Activated CD4-positive, CD25-positive, alpha-beta regulatory T cell treated with anti-CD3 and anti-CD28 coated beads, Interleukin-2, amount 50 U/mL, for 24 hours (primary cell): ENCODE measurements at places on chromosomes 1 and 21.

GRCh38 chr1:160413716-160414115, 13.4 kb downstream of the VANGL2 start:
- ATAC-seq = no peak

DNA sequence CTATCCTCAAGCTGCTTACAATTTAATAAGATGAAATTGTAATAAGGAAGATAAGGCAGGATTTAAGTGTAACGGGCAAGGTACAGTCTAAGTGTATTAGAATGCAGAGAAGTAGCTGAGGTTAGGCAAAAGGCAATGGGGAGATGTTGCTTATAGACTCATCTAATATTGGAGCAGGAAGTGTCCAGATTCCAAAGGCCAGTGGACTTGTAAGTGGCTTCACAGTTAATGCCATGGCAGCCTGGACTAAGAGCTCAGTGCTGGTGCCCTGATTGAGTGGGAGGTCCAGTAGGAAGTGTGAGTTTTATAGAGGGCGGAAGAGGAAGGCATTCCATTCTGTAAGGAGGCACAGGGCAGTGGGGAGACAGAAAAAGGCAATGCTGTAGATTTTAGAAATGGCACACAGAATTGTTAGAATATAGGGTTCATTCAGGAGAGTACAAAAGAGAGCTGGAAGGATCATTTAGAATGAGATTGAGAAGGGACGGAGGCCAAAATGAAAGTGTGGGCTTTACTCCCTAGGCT, 12.6 kb downstream of the MAP3K21 start:
- ATAC-seq = no peak

DNA sequence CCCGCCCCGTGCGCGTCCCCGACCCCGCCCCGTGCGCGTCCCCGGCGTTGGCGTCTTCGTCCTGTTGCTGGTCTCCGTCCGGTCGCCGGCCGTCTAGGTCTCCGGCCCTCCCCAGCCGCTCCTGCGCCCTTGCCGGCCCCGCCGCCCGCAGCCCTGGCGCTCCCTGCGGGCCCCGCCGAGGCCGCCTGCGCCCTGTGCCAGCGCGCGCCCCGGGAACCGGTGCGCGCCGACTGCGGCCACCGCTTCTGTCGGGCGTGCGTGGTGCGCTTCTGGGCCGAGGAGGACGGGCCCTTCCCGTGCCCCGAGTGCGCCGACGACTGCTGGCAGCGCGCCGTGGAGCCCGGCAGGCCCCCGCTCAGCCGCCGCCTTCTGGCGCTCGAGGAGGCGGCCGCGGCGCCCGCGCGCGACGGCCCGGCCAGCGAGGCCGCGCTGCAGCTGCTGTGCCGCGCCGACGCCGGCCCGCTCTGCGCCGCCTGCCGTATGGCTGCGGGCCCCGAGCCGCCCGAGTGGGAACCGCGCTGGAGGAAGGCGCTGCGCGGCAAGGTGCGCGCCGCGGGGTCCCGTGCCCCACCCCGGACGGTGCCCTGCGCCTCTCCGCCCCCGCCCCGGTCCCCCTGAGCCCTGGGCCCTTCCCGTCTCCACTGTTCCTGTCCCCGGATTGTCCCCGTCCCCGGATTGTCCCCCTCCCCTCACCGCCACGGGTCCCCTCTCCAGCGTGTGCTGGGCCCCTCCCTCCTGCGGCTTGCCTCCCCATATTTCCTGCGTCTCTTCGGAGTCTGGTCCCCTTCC, at the start of gene RNF187:
TSS of gene RNF187 (plus strand) at position 47 of the 789 bp plus-strand sequence.
- ATAC-seq = peak; percentile 37

DNA sequence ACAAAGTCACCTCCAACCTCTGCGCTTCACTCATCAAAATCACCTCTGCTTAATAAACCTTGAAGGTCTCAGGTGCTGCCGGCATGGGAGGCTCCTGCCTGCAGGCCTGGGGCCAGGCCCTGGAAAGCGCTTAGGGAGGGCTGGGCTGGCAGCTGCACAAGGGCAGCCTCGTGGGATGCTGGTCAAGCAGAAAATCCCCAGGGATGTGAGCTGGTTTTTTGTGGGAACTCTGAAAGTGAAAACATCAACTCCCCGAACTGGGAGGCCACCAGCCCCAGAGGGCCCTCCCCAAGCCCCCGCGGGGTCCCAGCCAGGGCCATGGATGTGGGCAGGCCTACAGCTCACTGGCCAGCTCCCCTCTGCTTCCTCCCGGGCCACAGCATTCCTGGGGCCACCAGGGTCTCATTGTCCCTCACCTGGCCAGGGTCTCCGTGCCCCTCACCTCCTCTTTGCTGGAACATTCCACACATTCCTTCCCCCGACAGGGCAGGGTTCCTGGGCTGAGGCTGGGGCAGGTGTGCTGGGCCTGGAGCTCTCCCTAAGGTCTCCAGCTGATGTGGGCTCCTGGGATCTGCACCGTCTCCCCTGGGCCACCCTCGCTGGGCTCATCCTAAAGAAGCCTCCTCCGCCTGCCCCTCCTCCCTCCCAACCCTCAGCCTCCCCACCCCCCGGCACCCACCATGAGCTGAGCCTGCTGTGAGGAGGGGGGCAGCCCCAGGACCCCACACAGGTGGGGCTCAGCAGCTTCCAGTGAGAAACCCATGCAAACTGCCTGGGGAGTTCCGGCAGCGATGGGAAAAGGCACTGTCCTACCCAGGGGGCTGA, 36.0 kb upstream of the POFUT2 start:
- no peak for ATAC-seq

- no peak for ATAC-seq
Measured at GRCh38 chr21:16086121-16086520, 356.3 kb downstream of the USP25 start.

GRCh38 chr1:173017792-173018191, 32.9 kb downstream of the TNFSF18 start:
- no peak for ATAC-seq

DNA sequence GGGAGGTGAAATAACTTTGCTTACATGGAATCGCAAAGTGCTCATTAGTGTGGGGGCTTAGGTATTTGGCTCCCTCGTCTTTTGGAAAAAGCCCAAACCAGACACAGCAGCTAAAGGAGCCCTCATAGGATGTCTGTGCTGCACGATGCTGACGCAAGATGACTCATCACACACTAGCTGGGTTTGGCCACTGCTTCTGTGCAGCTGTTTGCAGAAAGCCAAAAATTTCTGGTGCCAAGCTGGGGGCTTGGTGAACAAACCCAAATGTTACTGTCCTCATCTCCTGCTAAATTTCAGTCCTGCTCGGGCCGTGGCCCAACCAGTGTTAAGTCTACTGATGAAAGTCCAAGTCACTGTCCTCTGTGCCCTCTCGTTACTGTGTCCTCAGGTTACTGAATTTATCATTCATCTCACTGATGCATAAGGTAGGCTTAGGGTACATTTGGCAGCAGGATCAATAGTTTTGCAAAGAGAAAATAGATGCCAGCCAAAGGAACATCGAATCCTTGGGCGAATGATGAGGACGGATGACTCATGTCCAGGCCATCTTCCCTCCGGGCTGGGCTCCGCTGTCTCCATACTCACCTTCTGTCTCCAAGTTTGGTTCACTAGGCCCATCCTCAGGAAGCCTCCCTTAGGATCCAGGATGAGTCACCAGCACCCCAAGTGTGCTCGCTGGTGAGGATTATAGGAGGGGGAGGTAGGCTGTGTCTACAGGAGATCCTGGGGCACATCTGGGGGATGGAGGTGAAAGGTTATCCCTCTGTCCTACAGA, 177.7 kb downstream of the ADSS2 start:
- ATAC-seq = peak; percentile 44

GRCh38 chr1:179808503-179808902, 65.4 kb downstream of the FAM163A start:
- no peak for ATAC-seq

- ATAC-seq = no peak
Measured at GRCh38 chr1:151325231-151325630, 2.0 kb downstream of the PI4KB start.

GRCh38 chr1:160629286-160630210, 17.3 kb downstream of the SLAMF1 start:
- ATAC-seq = peak; percentile 11

DNA sequence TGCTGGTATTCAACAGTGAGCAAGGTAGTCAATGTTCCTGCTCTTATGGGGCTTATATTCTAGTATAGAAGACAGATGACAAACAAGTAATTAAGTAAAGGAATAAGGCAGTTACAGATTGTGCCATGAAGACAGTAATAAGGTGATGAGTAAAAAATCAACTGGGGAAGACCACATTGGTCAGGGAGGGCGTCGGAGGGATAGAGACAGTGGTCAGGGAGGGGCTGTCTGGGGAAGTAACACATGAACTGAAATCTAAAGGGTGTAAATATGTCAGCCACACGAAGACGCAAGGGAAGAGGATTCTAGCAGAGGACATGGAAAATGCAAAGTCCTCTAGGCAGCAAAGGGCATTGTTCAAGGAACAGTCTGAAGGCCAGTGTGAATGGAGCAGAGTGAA, 10.1 kb downstream of the IL12RB2 start:
- no peak for ATAC-seq

- ATAC-seq = peak; percentile 76
Measured at GRCh38 chr21:45767071-45768006, 123.8 kb downstream of the PCBP3 start.

DNA sequence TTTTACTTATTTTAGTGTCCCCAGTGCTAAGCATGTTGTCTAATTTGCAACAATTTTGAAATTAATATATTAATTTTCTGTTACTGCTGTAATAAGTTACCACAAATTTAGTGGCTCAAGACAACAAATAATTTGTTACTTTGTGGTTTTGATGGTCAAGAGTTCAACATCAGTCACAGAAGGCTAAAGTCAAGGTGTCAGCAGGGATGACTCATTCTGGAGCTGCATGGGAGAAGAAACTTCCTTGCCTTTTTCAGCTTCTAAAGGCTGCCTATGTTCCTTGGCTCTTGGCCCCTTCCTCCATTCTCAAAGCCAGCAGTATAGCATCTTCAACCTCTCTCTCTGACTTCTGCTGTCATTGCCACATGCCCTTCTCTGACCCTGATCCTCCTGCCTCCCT, 271.8 kb downstream of the HLX start:
- ATAC-seq = no peak

- ATAC-seq = no peak
Measured at GRCh38 chr1:18093646-18094045, 14.0 kb upstream of the IGSF21 start.

GRCh38 chr1:214136324-214136919, 144.5 kb upstream of the SMYD2 start:
- ATAC-seq = no peak

DNA sequence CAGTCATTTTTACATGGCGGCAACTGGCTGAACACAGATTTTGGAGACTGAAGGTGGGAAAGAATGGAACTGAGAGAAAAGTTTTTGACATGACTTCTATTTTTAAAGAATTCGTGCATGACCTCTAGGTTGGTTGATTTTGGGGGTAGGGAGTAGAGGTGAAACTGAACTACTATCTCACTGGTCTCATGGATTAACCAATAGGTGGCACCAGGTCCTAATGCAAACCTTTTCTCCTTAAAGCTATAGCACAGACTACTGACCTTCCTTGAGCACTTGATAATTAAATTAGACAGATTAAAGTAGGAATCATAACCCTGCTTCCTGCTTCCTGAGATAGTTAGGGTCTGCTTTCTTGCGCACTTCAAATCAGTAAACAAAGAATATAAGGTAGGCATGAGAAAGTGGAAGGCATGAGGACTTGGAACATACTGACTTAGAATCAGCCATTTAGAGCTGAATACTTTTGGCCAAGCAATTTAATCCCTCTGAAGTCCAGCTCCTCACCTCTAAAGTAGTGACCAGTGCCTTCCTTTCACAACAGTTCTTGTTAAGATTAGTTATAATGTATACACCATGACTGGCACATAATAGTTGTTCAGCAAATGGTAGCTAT, 206.0 kb downstream of the CENPF start:
- ATAC-seq = no peak
